ENCODE measurements at places on chromosomes 11 and 22.

DNA sequence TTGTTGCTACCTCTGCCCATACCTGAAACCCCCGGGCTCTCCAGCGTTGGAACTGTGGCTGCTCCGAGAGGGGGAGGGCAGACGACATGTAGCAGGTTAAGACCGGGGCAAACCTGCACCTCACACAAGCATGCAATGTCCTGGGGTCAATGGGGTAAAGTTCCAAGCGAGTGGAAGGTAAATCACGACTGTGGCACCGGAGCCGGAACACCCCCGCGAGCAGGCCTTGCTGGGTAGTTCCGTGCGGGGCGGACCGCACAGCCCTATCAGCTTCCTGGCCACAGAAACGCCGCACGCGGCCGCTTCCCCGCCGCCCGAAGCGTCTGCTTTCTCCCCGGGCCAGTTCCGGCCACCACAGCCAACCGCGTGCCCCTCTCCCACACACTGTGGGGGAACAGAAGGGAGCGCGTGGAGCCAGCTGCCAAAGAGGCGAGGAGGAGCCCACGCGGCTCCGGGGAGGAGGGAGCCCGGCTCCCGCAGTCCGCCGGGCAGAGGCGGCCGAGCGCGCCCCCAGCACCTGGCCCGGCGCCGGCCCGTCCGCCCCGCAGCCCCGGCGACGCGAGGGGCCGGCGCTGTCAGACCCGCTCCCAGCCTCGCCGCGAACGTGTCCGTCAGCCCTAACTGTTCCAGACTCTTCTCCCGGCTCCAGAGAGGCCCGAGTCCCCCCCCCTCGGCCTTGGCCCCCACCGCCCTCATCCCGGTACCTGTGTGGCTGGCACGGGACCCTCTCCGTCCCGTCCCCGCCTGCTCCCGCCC is 1.6 kb downstream of the SPTBN2 start:
- DNase-seq: no peak

DNA sequence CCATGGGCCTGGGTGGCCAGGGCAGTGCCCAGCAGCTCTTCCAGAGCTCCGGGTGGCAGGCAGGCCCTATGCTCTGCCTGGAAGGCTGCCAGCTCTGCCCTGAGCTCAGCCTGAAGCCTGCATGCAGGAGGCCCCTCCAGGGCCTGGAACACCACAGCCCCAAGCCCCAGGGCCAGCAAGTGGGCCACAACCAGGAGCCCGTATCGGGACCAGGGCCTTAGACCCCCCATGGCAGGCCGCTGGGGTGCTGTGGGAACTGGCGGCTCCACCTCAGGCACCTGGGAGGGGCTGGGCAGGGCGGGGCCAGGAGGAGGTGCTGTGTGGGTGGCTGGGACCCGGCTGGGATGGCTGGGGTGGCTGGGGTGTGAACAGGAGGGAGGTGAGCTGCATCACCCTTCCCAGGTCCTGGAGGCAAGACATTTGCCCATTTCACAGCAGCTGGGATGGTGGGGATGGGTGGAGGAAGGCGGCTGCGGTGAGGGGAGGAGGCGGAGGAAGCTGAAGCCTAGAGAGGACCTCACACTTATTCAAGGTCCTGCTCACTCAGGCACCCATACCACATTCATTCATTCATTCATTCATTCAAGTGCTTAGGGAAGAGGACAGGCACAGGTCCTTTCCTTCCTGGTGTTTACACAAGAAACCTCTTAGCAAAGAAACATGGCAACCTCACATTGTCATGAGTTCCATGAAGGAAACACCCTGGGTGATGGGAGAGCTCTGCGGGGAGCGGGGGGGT is at the start of gene KCNK7:
KCNK7 (minus strand) TSS at position 258 of the 739 bp plus-strand sequence; CDS start at position 230, 28 bp downstream.
- no peak for DNase-seq

DNA sequence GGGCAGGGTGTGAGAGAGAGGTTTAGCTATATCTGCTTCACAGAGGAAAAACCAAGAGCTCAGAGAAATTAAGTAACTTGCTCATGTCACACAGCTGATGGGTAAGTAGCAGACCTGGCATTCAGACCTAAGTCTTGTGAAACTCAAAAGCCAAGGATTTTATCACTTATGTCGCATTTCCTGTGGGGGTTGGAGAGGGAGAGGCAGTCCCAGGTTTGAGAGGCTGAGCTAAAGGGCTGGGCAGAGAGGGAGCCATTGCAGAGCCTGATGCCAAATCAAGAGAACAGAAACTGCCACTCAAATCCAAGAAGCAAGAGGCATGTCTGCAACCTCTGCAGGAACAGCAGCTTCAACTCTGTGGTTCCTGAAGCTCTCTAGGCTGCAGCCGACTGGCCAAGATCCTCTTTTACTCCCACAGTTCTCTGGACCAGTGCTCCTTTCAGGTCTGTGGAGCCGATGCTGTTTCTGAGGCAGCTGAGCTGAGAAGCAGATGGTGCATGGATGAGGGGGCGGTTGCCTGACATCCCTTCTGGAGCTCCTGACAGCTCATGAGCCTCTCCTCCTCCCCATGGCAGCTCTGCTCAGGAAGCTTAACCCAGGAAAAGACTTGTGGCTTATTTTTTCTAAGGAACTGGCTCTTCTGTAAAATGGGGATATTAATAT is 47.6 kb upstream of the NAV2 start:
- DNase-seq: no peak

GRCh38 chr11:110356762-110357671 is 60.6 kb upstream of the RDX start:
- no peak for DNase-seq

DNA sequence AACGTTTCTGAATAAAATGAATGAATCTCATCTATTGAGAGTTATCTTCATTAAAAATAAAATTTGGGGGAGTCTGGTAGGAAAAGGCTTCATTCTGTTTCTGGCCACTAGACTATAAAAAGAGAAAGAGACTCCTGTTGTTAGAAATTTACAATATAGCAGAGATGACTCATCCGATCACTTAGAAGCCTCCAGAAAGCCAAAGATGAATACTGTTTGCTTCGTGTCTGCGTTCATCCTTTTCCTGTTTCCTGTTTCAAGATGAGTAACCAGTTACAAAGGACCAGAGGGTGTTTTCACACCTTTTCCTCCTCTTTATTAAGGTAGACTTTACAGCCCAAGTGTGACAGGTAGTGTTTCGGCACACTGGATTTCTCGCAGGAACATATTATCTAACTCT is 1120.7 kb downstream of the LRRC4C start:
- no peak for DNase-seq

GRCh38 chr11:15675683-15676082 is 561.0 kb downstream of the INSC start:
- no peak for DNase-seq

DNA sequence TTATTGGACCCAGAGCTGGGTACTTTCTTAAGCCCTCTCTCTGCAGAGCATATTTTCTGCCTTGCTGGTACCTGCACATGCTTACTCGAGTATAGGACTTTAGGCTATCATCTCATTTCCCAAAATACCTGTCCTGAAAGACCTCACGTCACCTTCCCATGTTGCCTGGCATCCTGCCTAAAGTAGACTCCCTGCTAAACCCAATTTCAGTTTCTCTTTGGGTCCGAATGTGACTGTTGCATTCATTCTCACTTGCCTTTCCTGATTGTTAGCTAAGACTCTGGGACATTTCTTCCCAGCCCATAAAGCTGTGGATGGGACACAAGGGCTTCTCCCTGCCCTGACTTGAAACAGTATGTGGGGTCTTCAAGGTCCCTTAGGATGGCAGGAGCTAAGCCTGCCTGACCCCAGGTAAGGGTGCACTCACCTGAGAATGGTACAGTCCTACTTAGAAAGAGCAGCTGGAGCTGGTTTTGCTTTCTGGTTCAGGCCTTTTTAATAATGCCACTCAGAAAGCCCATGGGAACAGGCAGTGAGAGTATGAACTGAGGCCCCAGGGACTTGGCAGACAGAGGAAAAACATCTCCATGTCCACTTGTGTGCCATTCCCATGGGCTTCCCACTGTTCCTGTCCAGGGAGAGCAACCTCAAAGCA is 12.9 kb downstream of the OR51E2 start:
- no peak for DNase-seq

- peak; percentile 51 for DNase-seq
Measured at GRCh38 chr11:14411818-14412217, 52.8 kb upstream of the RRAS2 start.

DNA sequence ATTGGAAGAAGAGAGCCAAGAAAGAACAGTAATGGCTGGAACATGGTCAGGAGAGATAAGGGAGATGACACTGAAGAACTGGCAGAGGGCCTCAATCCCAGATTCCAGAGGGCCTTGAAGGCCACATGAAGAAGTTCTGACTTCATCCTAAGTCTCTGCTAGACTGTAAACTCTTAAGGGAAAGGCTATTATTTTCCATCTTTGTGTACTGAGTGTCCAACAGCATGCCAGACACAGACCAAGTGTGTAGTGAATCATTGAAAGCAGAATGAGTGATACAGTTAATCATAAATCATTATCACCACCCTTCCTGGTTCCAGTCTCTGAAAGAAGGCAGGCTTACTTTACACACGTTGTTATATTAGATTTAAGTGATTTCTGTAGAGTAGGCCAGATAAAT is 185.3 kb upstream of the C11orf87 start:
- no peak for DNase-seq

GRCh38 chr11:102263379-102264003 is 53.8 kb upstream of the BIRC3 start:
- DNase-seq: no peak

DNA sequence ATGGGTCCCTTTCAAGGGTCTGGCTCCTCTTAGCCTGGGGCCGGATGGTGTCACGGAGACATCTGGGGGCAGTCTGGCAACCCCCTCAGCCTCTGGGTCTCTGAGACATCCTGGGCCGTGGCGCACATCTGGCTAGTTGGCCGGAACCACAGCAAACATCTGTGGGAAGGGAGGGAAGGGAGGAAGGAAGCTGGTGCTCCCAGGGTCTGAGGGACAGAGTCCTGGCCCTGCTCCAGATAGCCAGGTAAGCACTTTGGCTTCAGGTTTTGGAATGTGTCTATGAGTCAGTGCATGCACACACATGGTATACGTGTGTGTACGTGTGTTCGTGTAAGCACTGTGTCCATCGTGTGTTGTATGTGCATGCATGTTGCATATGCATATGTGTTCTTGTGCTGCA is 225.1 kb downstream of the MN1 start:
- no peak for DNase-seq

GRCh38 chr22:23363683-23364082 is 183.4 kb downstream of the BCR start:
- no peak for DNase-seq

DNA sequence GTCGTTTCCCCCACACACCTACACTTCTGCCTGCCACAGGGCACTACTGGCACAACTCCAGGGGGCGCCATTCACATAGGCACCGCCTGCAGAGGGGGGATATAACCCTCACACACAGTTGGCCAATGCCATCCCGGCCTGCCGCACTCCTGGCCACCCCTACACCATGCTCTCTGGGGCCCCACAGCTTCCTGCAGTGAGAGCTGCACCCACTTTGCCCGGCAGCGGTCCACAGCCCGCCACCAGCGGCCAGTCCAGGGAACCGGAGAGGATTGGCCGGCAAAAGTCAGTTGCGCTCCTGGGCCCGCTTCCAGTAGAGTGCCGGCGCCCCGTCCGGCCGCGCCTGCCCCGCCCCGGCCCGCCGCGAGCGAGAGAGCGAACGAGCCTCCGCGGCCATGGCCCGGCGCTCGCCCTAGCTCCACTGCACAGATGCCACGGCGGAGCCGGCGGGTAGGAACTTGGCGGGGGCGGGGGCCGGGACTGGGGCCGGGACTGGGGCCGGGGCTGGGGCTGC is 25.6 kb upstream of the SUSD2 start:
- peak; percentile 32 for DNase-seq

GRCh38 chr22:21009638-21010425 is 5.1 kb upstream of the P2RX6 start:
- no peak for DNase-seq

- no peak for DNase-seq
Measured at GRCh38 chr11:35721651-35722282, 59.2 kb downstream of the TRIM44 start.

DNA sequence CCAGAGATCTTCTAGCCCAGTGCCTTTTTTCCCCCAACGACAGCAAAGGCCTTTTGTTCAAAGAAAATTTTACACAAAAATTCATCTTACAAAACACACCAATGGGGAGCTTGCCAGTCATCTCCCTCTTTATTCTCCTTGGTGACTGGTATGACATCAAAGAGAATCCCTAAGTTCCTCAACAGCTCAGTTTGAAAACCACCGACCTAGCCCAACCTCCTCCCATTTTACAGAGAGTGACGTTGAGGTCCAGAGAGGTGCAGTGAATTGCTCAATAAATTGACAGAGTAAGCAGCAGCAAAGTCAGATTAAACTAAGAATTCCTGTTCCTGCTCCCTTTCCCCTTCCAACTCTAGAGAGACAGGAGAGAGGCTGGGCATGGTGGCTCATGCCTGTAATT is 7.8 kb downstream of the SLC43A3 start:
- DNase-seq: no peak

DNA sequence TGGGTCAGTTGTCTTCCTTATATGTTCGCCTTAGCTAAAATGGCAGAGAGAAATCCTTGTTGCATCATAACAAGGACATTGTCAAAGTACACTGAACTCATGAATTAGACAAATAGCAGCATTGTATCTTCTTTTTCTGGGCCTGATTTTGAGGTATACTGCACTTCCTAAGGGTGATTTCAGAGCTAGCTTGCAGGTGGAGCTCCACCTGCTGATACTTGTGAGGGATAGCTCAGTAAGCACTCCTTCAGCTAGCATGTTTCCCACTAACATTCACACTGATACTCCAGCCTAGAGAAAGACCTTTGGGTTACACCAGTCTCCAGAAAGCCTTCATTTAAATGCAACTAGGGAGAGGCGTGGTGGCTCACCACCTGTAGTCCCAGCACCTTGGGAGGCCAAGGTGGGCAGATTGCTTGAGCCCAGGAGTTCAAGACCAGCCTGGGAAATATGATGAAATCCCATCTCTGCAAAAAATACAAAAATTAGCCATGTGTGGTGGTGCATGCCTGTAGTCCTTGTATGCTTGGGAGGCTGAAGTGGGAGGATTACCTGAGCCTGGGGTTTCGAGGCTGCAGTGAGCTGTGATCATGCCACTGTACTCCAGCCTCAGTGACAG is 29.8 kb downstream of the JAM3 start:
- DNase-seq: no peak

GRCh38 chr11:61799665-61800284 is 7.1 kb downstream of the FEN1 start:
- DNase-seq: no peak

DNA sequence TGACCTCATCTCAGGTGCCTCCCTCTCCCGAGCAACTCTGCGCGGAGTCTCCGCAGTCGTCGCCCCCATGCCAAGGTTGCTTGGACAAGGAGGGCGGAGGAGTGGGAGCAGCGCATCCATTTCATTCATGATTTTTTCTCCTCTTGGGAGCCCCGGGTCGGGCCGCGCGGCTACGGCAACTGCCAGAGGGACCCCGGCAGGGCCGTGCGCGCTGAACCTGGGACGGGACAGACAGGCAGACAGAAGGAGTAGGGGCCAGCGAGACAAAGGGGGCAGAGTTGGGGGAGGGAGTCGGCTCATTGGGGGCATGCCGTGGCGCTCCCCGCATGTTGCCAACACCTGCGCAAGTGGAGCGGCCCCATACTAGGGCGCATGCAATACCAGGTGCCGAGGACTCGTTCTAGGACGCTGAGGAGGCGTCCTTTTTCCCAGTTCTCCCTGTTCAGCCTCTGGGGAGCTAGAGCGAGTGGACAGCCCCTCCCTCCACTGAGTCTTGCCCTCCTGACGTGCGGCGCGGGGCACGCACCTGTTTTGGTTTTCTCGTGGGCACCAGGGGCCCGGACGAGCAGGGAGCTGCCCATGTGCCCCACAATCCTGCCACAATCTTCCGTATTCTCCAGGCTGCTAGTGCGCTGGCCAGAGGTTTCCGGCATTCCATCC is 501 bp upstream of the PTPN5 start:
- DNase-seq: no peak

GRCh38 chr22:27329966-27330645 is 471.4 kb downstream of the MN1 start:
- no peak for DNase-seq

GRCh38 chr11:123822032-123822431 is 15.9 kb upstream of the OR6M1 start:
- DNase-seq: no peak
